ENCODE measurements at places on chromosomes 6 and 20.

GRCh38 chr6:134123666-134124208, 71.3 kb upstream of the SLC2A12 start:
- peak; percentile 9 for DNase-seq

- no peak for DNase-seq
Observed at GRCh38 chr20:54692168-54692887, 216.9 kb downstream of the DOK5 start.

DNA sequence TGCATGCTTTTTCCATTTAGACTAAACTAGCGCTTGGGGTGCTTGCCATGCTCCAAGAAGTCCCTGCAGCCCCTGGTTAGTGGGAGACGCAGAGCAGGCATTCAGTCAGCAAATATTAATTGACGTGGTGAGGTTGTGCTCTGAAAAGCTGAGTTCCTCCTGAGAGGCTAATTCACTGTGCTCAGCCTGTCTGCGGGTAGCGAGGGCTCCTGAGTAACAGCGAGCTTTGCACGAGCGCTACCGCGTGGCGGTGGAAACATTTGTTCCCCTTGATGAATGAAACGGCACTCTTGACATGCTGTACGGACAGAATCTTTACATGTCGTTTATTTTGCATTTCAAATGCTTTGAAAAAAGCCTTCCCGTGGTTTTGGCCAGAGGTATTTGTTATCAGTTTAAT, 170.6 kb upstream of the AGPAT4 start:
- DNase-seq = peak; percentile 5

DNA sequence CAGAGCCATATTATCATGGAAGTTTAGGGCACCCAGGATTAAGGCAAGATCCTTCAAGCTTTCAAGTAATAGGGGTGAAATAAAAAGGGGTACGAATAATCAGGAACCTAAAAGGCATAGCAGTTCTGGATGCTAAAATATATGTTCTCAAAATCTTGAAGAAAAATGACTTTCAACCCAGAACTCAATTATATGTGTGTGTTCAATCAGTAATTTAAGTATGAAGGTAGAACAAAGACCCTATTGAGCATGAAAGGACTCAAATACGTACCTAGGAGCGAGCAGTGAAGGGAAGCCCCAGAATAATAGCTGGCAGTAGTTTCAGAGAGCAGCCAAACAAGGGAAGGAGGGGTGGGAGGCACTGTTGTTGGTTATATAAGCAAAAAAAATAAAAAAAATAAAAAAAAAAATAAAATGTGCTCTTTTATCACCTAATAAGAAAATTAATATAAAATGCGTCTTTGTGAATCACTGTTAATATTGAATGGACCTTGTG, 45.4 kb downstream of the MYO6 start:
- DNase-seq = no peak

GRCh38 chr6:11188161-11188915, 44.1 kb downstream of the NEDD9 start:
- no peak for DNase-seq

GRCh38 chr6:169472786-169473416, 219.3 kb upstream of the THBS2 start:
- no peak for DNase-seq

DNA sequence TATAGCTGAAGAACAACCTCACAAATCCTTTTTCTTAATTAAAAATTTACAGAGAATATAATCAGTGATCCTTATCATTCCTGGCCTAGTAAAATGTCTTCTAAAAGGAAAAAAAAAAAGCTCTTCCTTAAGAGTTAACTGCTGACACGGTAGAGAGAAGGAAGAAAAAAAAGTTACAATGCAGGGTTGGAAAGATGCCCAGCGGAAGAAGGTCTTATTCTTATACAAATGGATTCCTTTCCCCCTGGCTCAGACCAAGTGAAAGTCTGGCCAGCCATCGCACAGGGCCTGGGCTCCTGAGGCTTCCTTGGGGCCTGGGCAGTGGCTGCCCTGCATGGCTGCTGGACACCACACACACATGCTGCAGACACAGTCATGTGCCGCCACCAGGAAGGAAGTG, 688.6 kb downstream of the TENT5A start:
- no peak for DNase-seq

DNA sequence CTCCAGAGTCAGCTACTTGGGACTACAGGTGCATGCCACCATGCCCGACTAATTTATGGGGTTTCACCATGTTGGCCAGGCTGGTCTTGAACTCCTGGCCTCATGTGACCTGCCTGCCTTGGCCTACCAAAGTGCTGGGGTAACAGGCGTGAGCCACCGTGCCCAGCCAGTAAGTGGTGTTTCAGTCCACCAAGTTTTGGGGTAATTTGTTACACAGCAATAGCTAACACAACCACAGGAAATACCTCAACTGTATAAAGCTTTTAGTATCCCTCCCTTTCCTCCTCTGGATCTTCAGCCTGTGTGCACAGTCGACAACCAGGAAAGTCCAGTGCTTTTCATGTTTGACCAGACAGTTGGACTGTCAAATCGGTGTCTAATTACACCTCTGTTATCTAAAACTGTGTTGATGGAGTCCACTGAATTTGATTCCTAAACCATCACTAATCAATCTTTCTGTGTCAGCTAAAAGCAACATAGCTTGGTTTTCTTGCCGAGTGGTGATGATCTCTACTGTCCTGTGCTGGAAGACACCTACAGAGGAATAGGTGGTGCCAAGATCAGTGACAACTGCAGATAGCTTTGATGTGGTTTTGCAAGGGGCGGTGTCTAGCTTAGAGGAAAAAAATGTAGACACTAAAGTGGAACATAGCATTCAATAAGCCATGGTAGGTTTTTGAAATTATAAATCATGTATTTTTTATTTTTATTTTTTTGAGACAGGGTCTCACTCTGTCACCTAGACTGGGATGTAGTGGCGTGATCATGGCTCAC, 22.2 kb upstream of the ZBTB2 start:
- DNase-seq = peak; percentile 59

DNA sequence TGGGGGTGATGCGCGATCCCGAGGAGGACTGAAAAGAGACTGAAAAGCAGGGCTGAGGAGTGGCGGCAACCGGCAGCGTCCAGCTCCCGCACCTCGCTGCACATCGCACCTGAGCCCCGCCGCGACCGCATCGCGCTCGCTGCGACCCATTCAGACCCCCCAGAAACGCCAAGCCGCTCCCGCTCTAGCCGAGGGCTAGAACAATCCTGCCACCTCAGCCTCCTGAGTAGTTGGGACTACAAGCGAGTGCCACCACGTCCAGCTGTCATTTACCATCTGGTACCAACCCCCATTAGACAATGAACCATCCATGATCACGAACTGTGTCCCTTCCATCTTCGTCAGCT, 33.2 kb downstream of the HLA-A start:
- no peak for DNase-seq

DNA sequence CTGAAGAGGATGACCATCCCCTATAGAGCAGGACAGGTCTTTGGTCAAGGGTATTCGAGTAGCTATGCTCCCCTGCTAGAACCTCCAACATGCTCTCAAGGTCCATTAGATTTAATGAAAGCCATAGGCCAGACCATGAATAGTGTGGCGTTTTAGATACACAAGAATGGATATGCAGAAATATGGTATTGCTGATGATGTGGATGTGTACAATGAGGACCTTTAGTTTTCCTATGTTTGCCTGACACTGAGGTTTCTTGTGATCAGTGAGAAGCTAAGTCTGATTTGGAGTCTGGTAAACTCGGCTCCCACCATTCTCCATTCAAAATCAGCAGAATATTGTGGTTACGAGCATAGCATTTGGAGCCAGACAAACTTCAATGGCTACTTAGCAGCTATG, 125.6 kb downstream of the TSHZ2 start:
- no peak for DNase-seq

All from activated naive CD4-positive, alpha-beta T cell treated with Interleukin-2 at 50 U/mL for 16 hours (primary cell).